Ovary (tissue), 10 donors: ENCODE measurements at places on chromosomes 1 and 21. TPM values are rescaled to one million over a fixed set of nuclear protein-coding genes. Genes with fewer than 3 reads are reported as not detected.
A peak's percentile ranks its signal among the peaks of the same experiment; 100 is the strongest.

GRCh38 chr1:222084996-222085395 is 343.1 kb upstream of the DUSP10 start:
- H3K27me3 ChIP-seq: no peaks in the 10 kb centered on the region
- no peak for DNase-seq
- no peaks in the 10 kb centered on the region for H3K4me1 ChIP-seq
- no peak overlapping the region for H3K27ac ChIP-seq
- no peaks in the 10 kb centered on the region for H3K36me3 ChIP-seq
- no peak overlapping the region for H3K4me3 ChIP-seq

- H3K27ac ChIP-seq: no peak overlapping the region
- no peaks in the 10 kb centered on the region for H3K27me3 ChIP-seq
- H3K4me1 ChIP-seq: no peaks in the 10 kb centered on the region
- H3K36me3 ChIP-seq: no peaks in the 10 kb centered on the region
- H3K4me3 ChIP-seq: no peak overlapping the region
These were observed 334.9 kb downstream of the BARHL2 start for GRCh38 chr1:90382161-90382560.

DNA sequence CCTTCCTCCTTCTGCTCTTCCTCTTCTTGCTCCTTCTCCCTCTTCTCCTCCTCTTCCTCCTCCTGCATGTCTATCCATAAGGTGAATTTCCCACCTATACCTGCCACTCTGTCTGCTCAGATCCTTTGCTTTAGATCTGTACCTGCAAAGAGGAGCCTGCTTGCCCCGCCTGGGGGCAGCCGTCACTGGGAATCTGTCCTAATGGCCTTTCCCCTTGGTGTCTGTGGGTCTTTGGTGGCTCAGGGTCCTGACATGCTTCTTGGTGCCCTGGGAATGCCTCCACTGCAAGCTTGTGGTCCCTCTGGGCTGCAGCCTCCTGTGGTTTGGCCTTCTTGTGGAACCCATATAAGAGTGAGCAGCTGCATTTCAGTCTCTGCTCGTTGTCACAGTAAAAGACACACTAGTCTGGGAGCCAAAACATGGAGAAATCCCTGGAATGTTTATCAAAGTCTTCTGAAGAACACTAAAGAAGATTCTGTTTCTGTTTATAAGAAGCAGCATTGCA is 79.5 kb upstream of the CSF3R start:
- no peaks in the 10 kb centered on the region for H3K4me1 ChIP-seq
- no peak overlapping the region for H3K27ac ChIP-seq
- no peaks in the 10 kb centered on the region for H3K27me3 ChIP-seq
- no peak for DNase-seq

Gene ADORA1
- 0.60 TPM for total RNA-seq

DNA sequence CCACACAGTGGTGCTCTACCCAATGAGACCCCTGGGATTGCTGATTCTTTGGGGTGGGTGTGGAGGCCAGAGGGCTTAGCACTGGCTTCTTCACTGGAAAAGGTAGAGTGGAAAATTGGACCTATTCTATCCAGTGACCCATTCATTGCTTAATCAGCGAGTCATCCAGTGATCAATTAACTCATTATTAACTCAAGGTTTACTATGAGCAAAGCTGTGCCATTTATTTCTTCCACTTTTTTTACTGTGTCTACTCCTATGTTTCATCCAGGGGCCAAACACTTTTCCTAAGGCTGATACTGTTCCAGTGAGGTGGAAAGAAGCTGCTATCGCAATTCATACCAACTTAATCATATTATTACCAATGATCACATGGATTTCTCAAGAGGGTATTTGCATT is 363.9 kb downstream of the RPS6KC1 start:
- H3K27me3 ChIP-seq: no peaks in the 10 kb centered on the region
- no peaks in the 10 kb centered on the region for H3K36me3 ChIP-seq
- H3K27ac ChIP-seq: no peak overlapping the region
- H3K4me1 ChIP-seq: no peaks in the 10 kb centered on the region

- no peak for DNase-seq
- H3K36me3 ChIP-seq: no peaks in the 10 kb centered on the region
- no peak overlapping the region for H3K27ac ChIP-seq
These were observed 113.2 kb downstream of the TENT5C start for GRCh38 chr1:117719004-117719403.

Gene CRP
- not detected for total RNA-seq

Gene SPRR2G
- total RNA-seq: not detected

Gene AKR7A3
- 3.5 TPM for total RNA-seq

- H3K4me3 ChIP-seq: no peak overlapping the region
- no peak overlapping the region for H3K27ac ChIP-seq
- no peaks in the 10 kb centered on the region for H3K36me3 ChIP-seq
- DNase-seq: no peak
- no peaks in the 10 kb centered on the region for H3K27me3 ChIP-seq
These were observed 256.8 kb downstream of the TOMM20 start for GRCh38 chr1:234871710-234872271.

DNA sequence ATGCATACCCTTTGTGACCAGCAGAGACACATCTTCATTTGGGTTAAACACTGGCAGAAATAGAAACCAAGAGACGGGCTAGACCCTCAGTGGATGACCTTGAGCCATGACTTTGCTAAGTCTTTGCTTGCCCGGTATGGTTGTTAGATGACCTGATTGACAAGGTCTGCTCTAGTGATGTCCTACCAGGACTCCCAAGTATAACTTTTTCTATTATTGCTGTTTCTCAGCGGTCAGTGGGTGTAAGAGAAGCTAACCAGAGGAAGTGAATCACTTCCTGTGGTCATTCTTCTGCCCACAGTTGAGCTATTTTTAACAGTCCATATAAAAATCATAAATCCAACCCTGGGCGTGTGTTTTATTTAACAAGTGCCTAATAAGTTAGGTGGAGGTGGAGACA is 126.2 kb upstream of the ETS2 start:
- no peak overlapping the region for H3K4me3 ChIP-seq
- DNase-seq: no peak
- H3K27ac ChIP-seq: no peak overlapping the region
- no peaks in the 10 kb centered on the region for H3K4me1 ChIP-seq
- no peaks in the 10 kb centered on the region for H3K27me3 ChIP-seq

GRCh38 chr1:41641475-41641814 is 157.0 kb upstream of the EDN2 start:
- no peak overlapping the region for H3K4me3 ChIP-seq
- H3K27ac ChIP-seq: no peak overlapping the region
- no peaks in the 10 kb centered on the region for H3K27me3 ChIP-seq
- no peaks in the 10 kb centered on the region for H3K36me3 ChIP-seq

Gene RBM11
- 7.6 TPM for total RNA-seq

GRCh38 chr1:168881656-168882260 is 152.8 kb upstream of the DPT start:
- no peak overlapping the region for H3K4me3 ChIP-seq
- no peak for DNase-seq
- no peaks in the 10 kb centered on the region for H3K27me3 ChIP-seq
- H3K4me1 ChIP-seq: peaks cover 3% of the 10 kb centered on the region
- H3K36me3 ChIP-seq: no peaks in the 10 kb centered on the region
- no peak overlapping the region for H3K27ac ChIP-seq

DNA sequence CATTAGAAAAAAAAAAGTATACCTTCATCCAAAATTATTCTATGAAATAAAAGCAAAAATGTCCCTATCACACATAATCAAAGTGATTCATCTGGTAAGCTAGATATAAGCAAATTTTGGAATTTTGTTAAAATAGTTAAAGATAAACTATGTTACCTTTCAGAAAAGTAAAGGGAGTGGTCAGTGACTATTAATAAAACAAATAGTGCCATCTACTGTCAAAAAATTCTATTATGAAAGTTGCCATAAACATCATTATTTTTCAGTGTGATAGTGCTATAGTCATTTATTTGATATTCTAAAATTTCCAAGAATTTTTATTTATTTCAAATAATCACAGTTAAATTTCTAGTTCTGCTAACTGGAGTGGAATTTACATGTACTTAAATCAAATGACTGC is 803.7 kb downstream of the KCNT2 start:
- no peak for DNase-seq
- no peak overlapping the region for H3K27ac ChIP-seq
- no peaks in the 10 kb centered on the region for H3K4me1 ChIP-seq
- H3K36me3 ChIP-seq: no peaks in the 10 kb centered on the region

- DNase-seq: no peak
- H3K4me3 ChIP-seq: no peak overlapping the region
- no peaks in the 10 kb centered on the region for H3K36me3 ChIP-seq
- no peak overlapping the region for H3K27ac ChIP-seq
- no peaks in the 10 kb centered on the region for H3K27me3 ChIP-seq
- no peaks in the 10 kb centered on the region for H3K4me1 ChIP-seq
These were observed 13.7 kb downstream of the RHEX start for GRCh38 chr1:206066479-206067171.

Gene HLX
- total RNA-seq: 2.1 TPM

DNA sequence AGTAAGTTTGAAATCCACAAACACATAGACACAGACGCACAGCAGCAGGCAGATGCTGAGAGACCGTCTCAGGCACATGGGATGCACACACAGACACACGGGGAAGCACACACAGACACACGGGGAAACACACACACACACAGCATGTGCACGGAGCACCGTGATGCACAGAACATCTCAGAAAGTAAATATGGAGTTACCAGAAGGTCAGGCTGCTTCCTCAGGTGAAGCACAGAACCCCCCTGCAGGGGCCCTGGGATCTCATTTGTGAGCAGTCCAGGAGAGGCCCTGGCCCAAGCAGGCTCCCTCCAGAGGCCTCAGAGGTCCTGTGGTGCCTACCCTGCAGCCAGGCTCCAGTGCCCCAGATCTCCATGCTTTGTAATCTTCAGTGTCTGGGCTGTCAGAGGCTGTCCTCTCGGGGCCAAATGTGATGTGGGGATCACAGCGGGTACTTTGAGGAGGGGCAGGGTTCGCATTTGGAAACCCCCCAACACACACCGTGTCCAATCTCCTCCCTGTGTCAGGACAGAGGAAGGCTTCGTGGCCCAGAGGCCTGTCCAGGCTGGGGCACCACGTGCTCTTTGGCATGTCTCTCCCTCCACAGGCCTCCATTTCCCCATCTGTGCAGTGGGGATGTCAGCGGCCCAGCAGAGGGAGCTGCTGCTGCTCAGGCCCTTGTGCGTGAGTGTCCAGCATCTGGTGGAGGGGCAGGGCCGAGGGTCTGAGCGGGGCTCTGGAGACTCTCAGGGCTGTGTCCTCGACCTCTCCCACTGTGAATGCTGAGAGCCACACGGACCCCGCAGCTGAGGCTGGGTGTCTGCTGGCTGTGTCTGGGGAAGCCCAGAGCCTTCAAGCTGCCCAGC is 23.0 kb upstream of the PRSS38 start:
- peaks cover 14% of the 10 kb centered on the region for H3K4me1 ChIP-seq
- DNase-seq: no peak
- H3K27ac ChIP-seq: no peak overlapping the region
- H3K4me3 ChIP-seq: no peak overlapping the region
- no peaks in the 10 kb centered on the region for H3K27me3 ChIP-seq
- no peaks in the 10 kb centered on the region for H3K36me3 ChIP-seq

- H3K27me3 ChIP-seq: no peaks in the 10 kb centered on the region
- DNase-seq: no peak
- no peak overlapping the region for H3K4me3 ChIP-seq
These were observed 13.5 kb upstream of the ZNF678 start for GRCh38 chr1:227549892-227550291.

DNA sequence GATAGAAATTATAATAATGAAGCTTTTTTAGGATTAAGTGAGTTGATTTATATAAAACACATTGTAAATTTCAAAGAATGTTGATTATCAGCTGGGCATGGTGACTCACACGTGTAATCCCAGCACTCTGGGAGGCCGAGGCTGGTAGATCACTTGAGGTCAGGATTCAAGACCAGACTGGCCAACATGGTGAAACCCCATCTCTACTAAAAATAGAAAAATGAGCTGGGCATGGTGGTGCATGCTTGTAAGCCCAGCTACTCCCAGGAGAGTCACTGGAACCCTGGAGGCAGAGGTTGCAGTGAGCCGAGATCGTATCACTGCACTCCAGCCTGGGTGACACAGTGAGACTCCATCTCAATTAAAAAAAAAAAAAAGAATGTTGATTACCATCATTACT is 18.4 kb downstream of the ADAMTS1 start:
- H3K27me3 ChIP-seq: no peaks in the 10 kb centered on the region
- DNase-seq: no peak
- no peaks in the 10 kb centered on the region for H3K36me3 ChIP-seq
- H3K4me3 ChIP-seq: no peak overlapping the region
- no peaks in the 10 kb centered on the region for H3K4me1 ChIP-seq

Gene TMOD4
- total RNA-seq: 1.3 TPM

DNA sequence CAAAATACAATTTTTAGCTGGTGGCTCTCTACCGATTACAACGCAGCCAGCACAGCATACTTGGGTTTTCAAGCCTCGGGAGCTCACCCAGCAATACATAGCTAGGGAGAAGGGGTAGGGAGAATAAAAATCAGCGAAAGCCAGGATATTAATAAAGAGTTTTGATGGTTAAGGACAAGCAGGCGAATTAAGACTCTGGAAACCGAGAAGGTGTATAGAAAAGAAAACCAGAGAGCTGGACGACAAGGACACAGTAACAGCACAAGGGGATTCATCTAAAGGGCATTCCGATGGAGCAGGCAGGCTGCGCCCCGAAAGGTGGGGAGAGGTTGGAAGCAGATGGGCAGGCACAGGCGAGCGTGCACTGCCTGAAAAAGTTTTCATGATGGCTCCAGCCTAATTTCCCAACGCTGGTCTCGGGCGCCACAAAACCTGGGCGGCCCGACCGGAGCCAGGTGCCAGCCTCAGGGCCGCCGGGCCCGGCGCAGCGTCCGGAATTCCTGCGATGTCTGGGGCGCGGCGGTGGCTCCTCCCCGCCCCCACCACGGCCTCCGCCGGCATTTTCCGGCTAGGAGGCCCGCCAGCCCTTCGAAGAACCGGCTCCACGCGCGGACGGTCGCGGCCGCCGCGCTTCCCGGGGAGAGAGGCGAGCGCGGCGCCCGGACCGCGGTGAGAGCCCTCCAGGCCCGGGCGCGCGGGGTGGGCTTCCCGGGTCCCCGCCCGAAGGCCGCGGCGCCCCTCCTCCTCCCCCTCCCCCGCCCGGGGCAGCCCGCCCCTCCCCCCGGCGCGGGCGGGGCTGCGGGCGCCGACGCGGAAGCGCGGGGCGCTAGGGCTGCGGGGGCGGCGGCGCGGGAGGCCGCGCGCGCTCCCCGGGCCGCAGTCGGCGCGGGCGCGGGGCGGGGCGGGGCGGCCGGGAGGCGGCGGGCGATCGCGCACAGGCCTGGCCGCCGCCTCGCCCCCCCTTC is 774 bp upstream of the DYRK1A start:
- peak overlapping the region; percentile 99 for H3K4me3 ChIP-seq
- DNase-seq: peak; percentile 67
- H3K27me3 ChIP-seq: no peaks in the 10 kb centered on the region
- no peaks in the 10 kb centered on the region for H3K4me1 ChIP-seq
- H3K27ac ChIP-seq: peak overlapping the region; percentile 99

GRCh38 chr1:222048094-222048595 is 306.3 kb upstream of the DUSP10 start:
- H3K4me3 ChIP-seq: no peak overlapping the region
- no peak overlapping the region for H3K27ac ChIP-seq
- H3K36me3 ChIP-seq: no peaks in the 10 kb centered on the region
- no peaks in the 10 kb centered on the region for H3K4me1 ChIP-seq
- no peak for DNase-seq
- no peaks in the 10 kb centered on the region for H3K27me3 ChIP-seq
